ENCODE measurements at places on chromosomes 5 and 9. TPM values are rescaled to one million over a fixed set of nuclear protein-coding genes. Genes with fewer than 3 reads are reported as not detected.

GRCh38 chr9:3008091-3008490 lies 164.2 kb upstream of the PUM3 start:
- DNase-seq, result no peak

DNA sequence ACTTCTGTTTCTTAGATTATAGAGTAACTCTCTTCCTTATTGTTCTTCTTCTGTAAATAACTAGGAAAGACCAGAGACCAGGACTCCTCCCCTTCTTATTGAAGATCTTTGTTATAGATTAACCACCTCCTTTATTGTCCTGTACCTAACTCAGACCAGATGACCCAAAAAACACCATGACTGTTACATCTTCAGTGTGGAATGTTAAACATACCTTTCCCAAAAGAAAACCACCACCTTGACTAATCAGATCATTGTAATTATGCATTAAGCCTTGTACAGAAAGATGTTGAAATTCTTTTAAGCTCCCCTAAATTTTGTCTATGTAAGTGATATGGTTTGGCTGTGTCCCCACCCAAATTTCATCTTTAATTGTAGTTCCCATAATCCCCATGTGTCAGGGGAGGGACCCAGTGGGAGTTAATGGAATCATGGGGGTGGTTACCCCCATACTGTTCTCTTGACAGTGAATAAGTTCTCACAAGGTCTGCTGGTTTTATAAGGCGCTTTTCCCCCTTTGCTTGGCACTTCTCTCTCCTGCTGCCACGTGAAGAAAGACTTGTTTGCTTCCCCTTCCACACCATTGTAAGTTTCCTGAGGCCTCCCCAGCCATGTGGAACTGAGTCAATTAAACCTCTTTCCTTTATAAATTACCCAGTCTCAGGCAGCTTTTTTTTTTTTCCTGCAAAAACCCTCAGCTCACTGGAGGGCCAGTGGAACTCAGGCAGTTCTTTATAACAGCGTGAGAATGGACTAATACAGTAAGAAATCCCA lies 26.3 kb downstream of the ARSB start:
- DNase-seq, result no peak

DNA sequence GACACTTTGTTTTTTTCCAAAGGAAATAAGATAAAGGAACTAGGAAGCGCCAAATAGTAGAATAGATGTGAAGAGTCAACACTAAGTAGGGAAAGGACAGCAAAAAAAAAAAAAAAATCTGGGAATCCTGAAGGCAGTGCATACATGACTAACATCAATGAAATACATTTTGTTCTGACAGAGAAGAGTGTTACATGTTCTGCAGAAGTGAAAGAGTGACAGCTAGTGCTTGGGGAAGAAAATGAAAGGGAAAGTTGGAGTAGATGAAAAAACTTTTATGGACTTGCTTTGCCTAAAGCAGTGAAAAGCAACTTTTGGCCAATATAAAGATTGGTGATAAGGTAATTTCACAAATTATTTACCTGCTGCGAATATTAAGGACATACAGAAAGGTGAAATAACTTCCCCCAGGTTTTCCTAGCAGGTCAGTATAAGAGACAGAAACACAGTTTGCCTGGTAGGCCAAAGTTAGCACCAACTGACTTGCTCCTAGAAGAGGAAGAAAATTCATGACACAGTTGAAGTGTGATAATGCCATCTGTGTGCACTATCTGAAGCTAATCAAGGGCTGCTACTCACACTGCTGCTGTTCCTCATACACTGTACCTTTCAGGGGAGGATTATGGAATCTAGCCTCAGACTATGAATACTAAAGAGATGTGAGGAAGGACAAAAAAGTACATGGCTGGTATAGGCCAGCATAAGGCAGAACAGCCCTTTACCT lies 38.6 kb downstream of the RANBP6 start:
- DNase-seq, result peak; percentile 3

- DNase-seq, result no peak
Measured at GRCh38 chr5:41918105-41918504, 7.0 kb upstream of the FBXO4 start.

DNA sequence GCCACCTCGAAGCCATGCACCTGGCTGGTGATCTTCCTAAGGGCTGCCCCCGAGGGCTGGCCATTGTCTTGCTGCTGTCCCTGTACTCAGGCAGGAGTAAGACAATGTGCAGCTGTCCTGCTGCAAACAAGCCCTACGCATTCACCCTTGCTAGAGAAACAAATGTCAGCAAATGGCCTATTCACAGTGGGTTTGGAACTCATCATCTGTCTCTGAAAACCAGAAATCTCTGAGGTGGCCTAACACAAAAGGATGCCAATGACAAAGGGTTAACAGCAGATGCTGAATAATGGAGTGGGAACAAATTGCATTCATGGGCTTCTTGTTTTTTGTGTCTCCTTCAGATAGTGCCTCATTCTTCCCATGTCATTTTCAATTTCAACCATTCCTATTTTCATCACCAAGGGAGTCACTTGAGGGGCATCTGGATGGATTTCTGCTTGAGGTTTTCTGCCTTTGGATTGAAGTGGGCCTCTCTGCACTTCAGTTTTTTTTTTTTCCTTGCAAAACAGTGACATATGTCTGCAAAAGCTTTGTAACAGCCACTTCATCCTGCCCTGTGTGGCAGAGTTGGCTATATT lies 261.6 kb upstream of the VLDLR start:
- DNase-seq, result no peak

DNA sequence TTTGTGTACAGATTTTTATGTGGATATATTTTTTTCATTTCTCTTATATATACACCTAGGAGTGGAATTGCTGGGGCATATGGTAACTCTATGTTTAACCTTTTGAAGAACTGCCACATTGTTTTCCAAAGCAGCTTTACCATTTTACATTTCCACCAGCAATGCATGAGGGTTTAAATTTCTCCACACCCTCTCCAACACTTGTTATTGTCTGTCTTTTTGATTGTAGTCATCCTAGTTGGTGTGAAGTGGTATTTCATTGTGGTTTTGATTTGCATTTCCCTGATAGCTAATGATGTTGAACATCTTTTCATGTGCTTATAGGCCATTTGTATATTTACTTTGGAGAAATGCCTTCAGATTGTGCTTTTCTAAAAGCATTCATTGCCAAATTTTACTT lies 39.1 kb downstream of the YTHDC2 start:
- DNase-seq, result no peak

DNA sequence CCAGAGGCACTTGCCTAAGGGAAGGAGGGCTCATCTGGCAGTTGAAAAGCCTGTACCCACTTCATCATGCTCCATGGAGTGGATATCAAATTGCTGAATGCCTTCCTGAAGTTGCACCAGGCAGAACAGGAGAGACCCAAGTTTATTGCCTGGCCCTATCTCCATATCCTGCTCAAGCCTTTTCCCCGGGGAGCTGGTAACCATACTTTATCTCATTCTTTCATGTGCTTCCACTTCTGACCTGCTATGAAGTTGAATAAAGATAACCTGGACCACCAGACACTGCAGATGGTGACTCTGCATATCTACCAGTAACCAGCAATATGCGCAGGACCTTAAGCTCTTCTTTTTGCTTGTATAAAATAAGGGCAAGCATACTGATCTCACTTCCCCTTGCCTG lies 1397.5 kb upstream of the CDH6 start:
- DNase-seq, result no peak

- DNase-seq, result no peak
Measured at GRCh38 chr9:129259375-129259774, 81.3 kb upstream of the IER5L start.

- no peak for DNase-seq
Measured at GRCh38 chr5:59300930-59301329, 592.6 kb downstream of the PDE4D start.

DNA sequence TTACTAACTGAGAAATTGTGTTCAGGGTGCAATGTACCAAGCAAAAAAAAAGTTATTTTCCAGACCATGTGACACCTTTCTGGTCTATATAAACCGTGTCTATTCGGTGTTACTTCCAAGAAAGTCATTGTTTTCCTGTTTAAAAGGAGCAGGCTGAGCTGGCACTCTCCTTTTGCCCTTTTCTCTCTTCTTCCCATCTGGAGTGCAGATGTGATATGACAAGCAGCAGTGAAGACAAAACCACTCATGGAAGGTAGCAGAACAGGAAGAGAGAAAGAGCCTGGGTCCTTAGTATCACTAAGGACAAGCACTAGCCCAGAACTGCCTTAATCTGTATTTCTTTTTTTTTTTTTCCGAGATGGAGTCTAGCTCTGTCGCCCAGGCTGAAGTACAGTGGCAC lies 25.6 kb downstream of the LYRM7 start:
- no peak for DNase-seq

- no peak for DNase-seq
Measured at GRCh38 chr9:33992632-33993031, 56.1 kb downstream of the UBAP2 start.

GRCh38 chr5:1106385-1107166 lies 5.3 kb downstream of the SLC12A7 start:
- DNase-seq, result no peak

- no peak for DNase-seq
Measured at GRCh38 chr9:127522727-127523126, 71.4 kb downstream of the LRSAM1 start.

DNA sequence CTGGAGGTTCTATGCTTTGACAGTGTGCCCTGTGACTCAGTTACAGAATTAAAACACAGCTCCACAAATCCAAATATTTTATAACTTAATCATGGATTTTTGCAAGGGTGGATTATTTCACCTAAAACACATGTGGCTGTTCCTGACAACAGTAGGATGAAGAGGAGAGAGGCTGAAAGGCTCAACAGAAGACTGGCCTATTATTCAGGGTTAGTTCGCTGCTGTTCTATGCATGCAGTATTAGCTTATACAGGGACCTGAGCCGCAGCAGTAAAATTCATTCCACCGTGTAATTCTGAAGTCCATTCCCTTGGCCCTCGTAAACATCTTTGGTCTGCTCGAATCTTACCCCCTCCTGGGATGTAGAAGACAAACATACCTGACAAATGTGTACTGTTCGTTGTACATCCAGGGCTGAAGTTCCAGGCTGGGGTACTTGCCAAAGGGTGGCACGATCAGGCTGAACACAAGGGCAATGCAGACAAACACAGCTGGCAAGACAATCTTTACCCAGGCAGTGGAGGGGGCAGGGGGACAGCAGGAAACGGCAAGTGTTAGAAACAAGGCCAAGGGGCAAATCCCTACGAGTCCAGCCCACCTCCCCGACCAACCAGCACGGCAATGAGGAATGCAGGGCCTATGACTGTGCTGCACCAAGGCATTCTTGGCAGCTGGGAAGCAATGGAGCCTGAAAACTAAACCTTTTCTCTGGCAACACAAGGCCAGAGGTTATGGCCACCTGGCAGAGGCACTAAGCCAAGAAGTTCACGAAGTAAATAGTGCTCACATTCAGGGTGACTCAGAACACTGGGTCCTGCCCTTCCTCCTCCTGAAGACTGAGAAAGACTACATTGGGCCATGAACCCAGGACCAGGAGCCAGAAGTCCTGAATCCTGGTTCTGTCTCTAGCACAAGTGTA lies 46.8 kb downstream of the NIPSNAP3B start:
- peak; percentile 44 for DNase-seq

DNA sequence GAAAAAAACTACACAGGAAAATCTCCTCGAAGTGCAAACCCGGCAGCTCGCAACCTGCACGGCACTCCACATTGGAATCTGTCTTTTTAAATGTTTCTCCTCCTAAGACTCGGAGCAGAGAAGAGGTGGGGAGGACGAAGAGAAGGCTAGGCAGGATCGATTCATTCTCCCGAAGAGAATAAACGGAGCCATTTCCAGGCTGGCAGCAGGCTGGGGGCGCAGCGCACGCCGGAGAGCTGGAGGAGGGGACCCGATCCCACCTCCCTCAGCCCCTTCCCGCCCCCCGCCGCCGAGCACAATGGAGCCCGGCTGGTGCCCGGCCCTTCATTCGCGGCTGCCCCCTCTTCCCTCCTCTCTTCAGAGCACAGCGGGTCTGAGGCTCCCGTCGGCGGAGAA lies 628 bp downstream of the HOMER1 start:
- peak; percentile 19 for DNase-seq

GRCh38 chr5:10600626-10601245 lies 36.9 kb downstream of the ANKRD33B start:
- peak; percentile 26 for DNase-seq

GRCh38 chr5:5042806-5043205 lies 97.3 kb upstream of the ADAMTS16 start:
- no peak for DNase-seq

DNA sequence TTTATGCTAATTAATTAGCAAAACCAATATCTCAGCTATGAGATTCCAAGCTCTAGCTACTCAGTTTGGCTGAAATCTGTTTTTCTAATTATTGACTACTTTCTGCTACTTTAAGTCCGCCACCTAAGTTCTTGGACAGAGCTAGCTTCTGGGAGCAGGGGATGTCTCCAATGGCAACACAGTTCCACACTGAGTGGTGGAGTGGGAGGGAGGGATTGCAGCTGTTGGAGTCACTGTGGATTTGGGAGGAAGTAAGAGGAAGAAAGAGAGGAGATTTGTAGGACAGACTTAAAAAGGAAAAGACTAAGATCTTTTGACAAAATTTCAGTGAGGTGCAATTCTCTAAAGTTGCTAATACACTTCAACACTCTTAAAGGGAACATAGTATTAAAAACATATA lies 450.8 kb downstream of the NFIB start:
- peak; percentile 3 for DNase-seq

- no peak for DNase-seq
Measured at GRCh38 chr5:8349855-8350254, 480.9 kb downstream of the MTRR start.

The FBXW5 gene
- total RNA-seq, result 255 TPM

The DMRT3 gene
- total RNA-seq, result not detected

The KCNV2 gene
- total RNA-seq, result not detected

The CCNG1 gene
- 379 TPM for total RNA-seq

The GARIN3 gene
- not detected for total RNA-seq

The ZNG1A gene
- total RNA-seq, result 34.7 TPM

The CCNO gene
- total RNA-seq, result not detected
